ENCODE measurements at places on chromosomes 3 and 15.

- DNase-seq: no peak
Measured at GRCh38 chr3:109445210-109445609, 107.9 kb upstream of the DPPA4 start.

- DNase-seq: no peak
Measured at GRCh38 chr15:66771351-66771650, 69.3 kb downstream of the SMAD6 start.

GRCh38 chr3:107407355-107407754, 30.1 kb downstream of the CCDC54 start:
- DNase-seq: no peak

DNA sequence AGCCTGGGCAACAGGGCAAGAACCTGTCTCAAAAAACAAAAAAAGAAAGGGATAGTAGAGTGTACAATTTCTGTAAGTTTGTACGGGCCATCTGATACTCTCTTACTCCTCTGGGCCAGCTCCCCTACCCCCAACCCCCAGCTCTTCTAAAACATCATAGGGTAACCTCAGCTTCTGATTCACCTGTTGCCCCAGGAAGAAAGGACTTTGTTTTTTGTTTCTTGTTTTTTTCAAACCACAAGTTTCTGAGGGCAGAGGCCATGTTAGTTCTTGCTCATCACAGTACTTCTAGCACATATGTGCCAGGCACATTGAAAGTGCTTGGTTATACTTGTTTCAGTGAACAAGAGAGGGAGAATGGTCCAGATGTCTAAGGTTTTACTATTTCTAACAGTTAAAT, 20.2 kb downstream of the ATOSA start:
- DNase-seq: no peak

GRCh38 chr3:65671004-65671403, 367.7 kb downstream of the MAGI1 start:
- no peak for DNase-seq

GRCh38 chr3:101567528-101568317, 6.1 kb downstream of the TRMT10C start:
- DNase-seq: no peak

DNA sequence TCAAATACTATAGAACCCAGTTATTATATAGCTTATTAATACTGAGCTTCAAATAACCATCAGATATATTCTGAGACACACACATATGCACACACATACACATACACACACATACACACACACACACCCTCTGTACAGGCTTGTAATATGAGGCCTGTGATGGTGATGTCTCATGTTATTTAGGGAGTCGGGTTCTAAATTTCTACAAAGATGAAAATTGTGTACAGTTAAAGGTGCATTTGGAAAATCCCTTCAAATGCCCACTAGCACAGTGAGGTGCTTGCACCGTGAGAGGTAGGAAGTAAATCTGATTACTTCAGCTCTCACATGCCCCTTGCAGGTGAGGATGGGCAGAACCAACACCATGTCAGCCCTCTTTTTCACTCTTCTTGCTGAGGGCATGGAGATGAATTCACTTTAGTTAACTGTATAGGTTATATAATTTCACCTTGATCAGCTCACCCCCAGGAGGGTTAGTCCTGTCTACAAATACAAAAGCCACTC, 294.5 kb upstream of the PROK2 start:
- no peak for DNase-seq

GRCh38 chr3:132963786-132964185, 74.4 kb upstream of the TMEM108 start:
- no peak for DNase-seq

DNA sequence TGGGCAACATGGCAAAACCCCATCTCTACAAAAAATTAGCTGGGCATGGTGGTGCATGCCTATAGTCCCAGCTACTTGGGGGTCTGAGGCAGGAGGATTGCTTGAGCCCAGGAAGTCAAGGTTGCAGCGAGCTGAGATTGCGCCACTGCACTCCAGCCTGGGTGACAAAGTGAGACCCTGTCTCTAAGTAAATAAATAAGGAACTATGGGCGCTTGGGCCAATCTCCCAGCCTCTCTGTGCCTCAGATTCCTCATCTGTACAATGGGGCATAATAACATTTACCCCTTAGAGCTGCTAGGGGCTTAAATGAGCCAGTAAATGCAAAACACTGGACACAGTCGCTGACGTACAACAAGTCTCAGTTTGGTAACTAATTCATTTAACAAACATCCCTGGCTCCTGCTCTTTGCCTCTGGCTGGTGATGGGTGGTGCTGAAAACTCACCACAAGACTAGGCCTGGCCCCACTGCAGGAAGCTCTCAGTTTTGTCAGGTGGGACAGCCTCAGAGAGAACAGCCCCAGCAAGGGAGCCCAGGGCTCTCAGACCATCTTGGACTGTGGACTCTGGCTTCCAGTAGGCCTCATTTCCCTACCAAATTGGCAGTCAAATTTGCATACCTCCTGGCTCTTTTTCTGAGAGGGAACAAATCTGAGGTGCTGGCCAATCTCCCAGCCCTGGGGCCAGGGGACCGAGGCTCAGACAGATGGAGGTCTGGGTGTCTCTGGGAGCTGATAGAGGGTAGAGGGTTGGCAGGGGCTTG, 6.4 kb upstream of the TBC1D2B start:
- no peak for DNase-seq

DNA sequence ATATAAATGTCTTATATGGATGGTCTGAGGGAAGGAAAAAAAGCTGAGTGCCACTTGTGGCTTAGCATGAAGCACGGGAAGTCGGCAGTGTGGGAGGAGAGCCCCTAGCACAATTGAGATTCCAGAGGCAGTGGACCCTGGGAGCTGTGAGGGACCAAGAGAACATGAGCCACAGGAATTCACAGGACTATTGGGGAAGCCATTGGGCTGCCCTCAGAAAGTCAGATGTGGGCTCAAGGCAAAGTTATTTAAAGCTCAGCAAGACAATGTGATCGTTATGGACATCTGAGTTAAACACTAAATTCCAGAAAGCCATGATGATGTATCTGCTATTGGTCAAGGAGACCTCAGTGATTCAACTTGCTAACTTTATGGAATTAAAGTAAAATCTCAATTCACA, 380.8 kb upstream of the IL12A start:
- DNase-seq: no peak

GRCh38 chr15:59360305-59360704, 12.4 kb downstream of the MYO1E start:
- no peak for DNase-seq

GRCh38 chr15:85312486-85312885, 67.9 kb upstream of the AKAP13 start:
- DNase-seq: no peak

DNA sequence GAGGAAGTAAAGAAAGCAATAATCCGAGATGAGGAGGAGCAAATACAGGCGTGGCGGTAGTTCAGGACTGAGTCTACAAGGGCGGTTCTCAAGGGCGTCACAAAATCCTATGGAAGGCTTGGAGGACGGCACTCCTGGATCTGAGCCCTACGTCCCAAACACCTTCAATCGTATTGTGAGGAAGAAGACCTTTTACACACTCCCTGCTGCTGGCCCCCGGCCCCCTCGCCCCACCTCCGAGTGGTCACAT, 747 bp downstream of the PLD1 start:
- DNase-seq: no peak

GRCh38 chr15:84734794-84735479, 13.5 kb upstream of the ZNF592 start:
- DNase-seq: no peak

DNA sequence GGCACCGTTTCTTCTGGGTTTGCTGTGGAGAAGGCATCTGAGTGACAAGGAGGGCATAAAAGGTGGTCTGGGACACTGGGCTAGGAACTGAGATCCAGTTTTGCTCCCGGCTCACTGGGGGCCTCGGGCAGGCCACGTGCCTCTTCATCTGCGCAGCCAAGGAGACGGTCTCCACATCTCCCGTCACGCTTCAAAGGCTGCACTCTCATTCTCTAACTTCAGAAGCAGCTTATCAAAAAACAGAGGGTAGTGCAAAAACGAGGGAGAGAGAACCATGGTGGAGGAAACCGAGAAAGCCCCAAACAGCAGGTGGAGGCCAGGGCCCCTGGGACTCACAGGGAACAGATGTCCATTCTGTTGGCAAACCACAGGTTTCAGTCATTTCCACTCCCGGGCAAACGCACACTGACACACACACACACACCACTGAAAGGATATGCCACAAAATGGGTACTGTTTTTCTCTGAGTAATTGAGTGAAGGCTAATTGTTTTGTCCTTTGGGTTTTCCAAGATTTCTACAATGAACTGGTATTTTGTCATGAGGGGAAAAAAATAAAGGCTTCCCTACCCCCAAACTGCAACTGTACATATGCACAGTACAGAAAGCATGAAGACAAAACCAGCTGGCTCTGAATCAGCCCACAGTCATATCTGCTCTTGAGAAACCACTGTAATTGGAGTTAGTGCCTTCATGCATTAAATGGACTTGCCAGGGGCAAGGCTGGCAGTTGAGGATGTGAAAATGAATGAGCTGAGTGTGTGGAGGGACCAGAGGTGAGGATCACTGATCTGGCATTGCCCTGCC, 71.9 kb downstream of the MGLL start:
- peak; percentile 18 for DNase-seq

DNA sequence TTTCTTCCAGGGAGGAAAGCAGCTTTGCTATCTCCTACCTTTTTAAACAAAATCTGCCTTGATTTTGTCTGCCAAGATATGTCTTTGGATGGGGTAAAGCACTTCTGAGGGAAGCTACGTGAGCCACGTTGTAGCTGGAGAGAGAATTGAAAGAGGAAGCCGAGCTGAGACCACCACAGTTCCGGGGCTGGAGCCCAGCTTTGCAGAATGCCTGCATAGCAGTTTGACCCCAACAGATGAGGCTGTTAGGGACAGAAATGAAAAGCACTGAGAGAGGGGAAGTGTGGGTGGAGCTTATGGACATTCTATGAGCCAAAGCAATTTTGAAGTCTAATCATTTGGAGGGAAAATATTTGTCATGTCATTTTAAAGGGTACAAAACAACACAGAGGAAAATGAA, 45.4 kb downstream of the LIPC start:
- no peak for DNase-seq

GRCh38 chr3:149534671-149535332, 60.3 kb downstream of the TM4SF4 start:
- no peak for DNase-seq

GRCh38 chr3:53805463-53806159, 40.6 kb downstream of the CHDH start:
- no peak for DNase-seq
